ENCODE measurements at places on chromosomes 12 and 14.
A peak's percentile ranks its signal among the peaks of the same experiment; 100 is the strongest.

DNA sequence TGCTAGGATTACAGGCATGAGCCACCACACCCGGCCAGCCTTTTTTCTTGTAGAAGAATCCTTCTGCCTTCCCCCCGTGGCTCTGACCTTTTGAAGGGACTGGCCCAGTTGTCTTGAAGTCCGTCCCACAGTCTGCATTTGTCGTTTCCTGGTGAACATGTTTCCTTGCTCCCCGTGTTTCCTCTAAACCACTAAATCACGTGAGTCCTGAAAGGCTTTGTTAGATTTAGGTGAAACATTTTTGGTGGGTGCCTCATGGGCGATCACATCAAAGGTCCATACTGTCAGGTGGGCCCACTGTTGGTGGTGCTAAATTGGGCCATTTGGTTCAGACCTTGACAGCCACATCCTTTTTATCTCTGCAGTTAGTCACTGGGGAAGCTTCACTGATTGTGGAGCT, 26.3 kb downstream of the MLXIP start:
- DNase-seq, result no peak

DNA sequence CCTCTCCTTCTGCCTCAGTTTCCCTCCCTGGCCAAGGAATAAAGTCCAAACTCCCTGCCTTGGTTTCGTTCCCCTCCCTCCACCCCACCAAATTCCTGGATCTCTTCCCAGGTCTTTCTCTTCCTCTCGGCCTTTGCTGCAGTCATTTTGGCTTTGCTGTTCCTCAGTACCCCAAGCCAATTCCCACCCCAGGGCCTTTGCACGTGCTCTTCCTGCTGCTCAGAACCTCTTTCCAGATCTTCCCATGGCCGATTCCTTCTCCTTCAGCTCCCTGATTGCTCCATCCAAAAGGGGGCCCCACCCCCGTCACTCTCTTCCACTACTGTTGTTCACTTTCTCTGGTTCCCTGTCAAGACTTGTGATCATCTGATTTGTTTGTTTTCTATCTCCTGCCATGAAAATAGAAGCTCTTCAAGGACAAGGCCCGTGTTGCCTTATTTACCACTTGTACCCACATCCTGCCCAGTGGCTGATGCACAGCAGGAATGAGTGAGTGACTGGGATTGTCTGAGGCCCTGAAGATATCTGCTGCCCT, 3.1 kb downstream of the HNF1A start:
- no peak for DNase-seq

DNA sequence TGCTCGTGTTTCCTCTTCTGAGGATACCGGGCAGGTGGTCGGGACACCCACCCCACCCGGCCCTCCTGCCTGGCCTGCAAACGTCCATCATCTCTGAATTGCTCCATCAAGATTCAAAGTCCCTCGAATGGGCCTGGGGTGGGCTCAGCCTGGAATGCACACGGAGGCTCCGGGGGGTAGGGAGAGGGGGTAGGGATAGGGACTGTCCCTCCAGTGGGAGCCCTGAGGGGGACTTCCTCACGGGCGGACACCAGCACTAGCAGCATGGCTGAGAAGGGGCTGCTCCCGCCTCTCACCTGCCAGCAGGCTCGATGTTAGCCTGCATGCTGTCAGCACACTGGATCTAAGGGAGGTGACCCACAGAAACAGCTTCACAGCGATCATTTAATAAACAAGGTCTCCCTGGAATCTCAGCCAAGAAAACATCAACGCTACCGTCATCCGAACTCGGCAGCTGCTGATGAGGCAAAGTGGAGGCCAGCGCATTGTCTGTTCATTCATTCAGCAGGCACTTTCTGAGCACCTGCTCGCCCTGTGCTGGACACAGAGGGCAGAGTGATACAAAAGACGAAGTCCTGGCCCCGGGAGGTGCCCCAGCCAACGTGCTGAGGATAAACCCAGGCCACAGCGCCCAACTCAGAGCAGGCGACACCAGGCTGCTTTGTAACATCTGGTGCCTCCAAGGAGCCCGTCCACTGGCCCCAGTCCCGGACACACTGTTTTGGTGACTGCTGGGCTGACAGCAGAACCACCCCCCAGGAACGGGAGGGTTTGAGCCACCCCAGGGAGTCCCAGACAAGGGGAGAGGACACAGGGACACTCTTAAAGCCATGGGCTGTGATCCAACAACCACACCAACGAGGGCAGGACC, 6.3 kb downstream of the TMEM179 start:
- peak; percentile 65 for DNase-seq

GRCh38 chr14:91817566-91818325, 49.6 kb downstream of the TC2N start:
- no peak for DNase-seq

- DNase-seq, result no peak
Observed at GRCh38 chr12:69052613-69053408, 119.8 kb upstream of the CPM start.

- no peak for DNase-seq
Observed at GRCh38 chr14:77270361-77271112, 469 bp downstream of the NGB start.

DNA sequence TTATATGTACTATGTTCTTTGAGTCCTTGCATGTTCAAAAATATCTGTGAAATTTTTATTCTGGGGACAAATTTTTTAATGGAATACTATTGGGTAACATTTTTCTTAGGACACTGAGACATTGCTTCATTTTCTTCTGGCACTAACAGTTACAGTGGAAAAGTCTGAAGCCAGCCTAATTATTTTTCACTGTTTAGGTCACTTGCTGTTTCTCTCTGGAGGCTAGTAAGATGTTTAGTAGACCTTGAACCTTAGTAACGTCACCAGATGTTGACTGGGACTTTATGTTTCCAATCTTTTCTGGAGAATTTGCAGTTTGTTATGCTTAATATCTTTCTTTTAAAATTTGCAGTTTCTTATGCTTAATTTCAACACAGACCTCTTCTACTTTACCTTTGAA, 12.3 kb upstream of the EPYC start:
- DNase-seq, result no peak

DNA sequence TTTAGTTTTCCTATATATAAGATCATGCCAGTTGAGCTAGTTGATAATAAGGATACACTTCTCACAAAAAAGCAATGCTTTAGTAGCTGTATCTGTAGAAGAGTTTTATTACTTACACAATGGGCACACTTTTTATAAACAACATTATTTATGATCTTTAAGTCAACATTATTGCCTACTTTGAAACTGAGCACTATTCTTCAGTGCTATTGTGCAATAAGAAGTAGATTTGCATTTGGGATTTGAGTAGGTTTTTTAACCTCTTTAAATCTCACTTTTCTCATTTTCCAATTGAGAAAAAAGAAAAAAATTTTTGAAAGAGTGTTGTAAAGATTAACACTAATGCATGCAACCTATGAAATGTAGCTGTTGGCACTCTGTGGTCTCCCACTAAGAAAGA, 1198.3 kb downstream of the GALC start:
- no peak for DNase-seq

GRCh38 chr14:76776428-76777251, 15.4 kb downstream of the VASH1 start:
- peak; percentile 60 for DNase-seq

DNA sequence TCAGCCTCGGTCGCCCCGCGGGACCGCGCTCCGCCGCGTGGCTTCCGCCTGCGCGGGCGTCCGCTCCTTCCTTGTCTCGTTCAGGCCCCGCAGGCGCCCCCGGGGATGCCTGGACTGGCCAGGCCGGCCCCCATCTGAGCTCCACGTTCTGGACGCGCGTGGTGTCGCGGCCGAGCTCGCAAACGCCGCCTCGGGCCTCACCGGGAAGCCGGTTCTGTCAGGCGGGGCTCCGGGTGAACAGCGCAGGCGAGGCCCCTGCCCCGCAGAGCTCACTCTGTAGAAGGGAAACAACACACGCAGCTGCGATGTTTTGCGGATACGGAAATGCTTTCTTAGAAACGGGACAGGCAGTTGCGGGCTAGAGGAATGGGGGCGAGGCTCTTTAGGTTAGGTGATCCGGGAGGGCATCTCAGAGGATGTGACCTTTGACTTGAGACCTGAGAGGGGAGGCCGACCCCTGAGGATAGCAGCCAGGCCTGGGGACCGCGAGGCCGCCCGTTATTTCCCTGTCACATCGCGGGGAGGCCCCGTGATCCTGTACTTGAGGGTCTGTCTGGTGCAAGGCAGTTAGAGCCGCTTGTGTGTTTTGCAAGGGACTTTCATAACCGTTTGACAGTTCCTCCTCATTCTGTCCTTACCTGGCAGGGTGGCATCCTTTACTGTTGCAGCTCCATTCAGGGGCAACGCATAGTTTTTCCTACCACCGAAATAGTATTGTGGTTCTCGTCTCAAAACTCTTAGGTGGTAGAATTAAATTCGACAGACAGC, 584 bp downstream of the VRK1 start:
- DNase-seq, result no peak

DNA sequence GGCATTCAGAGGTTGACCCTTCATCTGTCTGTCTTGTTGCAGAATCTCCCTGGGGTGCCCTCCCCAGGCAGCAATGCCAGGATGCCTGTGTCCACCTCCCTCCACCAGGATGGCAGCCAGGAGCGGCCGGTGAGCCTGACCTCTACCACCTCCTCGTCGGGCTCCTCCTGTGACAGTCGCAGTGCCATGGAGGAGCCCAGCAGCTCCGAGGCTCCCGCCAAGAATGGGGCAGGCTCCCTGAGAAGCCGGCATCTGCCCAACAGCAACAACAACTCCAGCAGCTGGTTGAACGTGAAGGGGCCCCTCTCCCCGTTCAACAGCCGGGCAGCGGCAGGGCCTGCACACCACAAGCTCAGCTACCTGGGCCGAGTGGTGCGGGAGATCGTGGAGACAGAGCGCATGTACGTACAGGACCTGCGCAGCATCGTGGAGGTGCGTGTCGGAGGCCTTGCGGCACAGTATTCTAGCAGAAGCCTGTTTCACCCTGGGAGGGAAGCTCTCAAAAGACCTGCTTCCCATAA, 23.4 kb downstream of the PLEKHG3 start:
- DNase-seq, result peak; percentile 70

DNA sequence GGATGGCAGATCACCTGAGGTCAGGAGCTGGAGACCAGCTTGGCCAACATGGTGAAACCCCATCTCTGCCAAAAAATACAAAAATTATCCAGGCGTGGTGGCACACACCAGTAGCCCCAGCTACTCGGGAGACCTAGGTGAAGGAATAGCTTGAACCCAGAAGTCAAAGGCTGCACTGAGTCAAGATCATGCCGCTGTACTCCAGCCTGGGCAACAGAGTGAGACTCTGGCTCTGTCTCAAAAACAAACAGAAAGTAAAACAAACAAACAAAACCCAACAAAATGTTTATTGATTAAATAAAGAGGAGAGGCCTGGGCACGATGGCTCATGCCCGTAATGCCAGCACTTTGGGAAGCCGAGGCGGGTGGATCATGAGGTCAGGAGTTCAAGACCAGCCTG, 5.5 kb downstream of the ZCCHC8 start:
- DNase-seq, result no peak

DNA sequence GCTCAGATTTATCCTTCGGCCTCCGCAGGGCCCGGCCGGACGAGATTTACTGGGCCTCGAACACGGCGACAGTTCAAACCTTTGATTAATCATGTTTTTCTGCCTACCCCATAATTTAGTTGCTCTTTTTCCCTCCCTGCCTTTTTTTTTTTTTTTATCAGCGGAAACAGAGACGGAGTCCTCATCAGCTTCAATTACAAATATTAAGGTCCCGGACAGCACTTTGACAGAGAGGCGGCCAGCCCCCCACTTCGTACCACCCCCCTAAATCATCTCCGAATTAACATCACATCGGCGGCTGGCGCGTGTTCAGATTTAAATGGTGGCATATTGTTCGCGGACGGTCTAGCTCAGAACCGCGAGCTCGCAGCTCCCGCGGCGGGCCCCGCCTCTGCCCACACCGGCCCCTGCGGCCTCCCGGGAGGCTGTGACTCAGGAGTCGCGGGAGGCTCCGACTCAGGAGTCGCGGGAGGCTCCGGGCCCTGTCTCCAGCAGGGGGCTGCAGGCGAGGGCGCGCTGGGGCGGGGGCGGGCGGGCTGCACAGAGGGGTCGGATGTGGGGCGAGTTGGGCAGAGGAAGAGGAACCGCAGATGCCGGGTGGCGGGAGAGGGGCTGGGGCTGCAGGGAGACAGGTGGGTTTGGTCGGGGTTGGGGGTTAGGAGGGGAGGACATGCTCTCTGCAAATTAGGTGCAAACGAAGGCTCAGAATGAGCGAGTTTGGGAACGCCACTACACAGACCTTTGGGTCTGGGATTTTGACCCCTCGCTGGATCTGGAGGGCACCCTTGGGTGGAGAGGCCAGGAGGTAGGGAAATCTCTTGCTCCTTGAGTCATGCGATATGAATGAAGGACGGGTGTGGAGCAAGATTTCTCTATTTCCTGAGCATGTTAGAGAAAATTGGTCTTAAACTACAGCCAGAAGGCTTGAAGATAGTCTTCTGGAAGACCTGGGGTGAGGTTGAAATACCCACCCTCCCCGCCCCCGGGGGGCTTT, 19.6 kb upstream of the ATP5MC2 start:
- DNase-seq, result no peak

- no peak for DNase-seq
Observed at GRCh38 chr14:65478596-65478995, 66.1 kb downstream of the FUT8 start.

GRCh38 chr12:25005376-25005775, 56.5 kb upstream of the BCAT1 start:
- no peak for DNase-seq

- no peak for DNase-seq
Observed at GRCh38 chr12:85280984-85281630, 1.1 kb downstream of the ALX1 start.

DNA sequence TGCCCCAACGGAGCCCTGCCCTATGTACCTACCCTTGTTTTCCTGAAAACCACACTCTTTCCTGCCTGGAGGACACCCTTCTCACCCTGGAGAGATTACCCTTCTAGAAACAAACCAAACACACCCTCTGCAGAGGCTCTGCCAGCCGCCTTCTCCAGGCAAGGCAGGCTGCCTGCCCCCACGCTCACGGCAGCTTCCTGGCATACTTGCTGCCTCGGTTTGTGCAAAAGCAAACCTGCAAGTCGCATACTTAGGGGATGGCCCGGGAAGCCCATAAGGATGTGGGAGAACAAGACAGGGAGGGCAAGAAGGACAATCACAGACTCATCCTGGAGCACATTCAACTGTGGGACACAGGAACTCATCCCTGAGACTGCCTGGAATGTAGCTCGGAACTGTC, 154.0 kb upstream of the DIO3 start:
- DNase-seq, result no peak

GRCh38 chr14:101490771-101491170, 70.5 kb upstream of the DIO3 start:
- peak; percentile 23 for DNase-seq

- DNase-seq, result no peak
Observed at GRCh38 chr12:58090685-58091084, 149.3 kb downstream of the ATP23 start.

GRCh38 chr12:94277426-94278000, 129.1 kb downstream of the PLXNC1 start:
- no peak for DNase-seq

- DNase-seq, result no peak
Observed at GRCh38 chr12:128076188-128076587, 190.8 kb upstream of the TMEM132C start.

DNA sequence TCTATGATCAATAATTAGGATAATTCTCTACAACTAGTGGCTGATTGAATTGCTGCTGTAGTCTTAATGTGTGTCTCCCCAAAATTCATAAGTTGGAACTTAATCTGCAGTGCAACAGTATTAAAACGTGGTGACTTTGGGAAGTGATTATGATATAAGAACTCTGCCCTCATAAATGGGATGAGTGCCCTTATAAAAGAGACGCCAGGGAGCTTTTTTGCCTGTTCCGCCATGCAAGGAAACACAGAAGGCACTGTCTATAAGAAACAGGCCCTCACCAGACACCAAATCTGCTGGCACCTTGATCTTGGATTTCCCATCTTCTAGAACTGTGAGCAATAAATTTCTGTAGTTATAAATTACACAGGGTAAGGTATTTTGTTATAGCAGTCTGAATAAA, 161.0 kb downstream of the ALX1 start:
- DNase-seq, result no peak
